ENCODE measurements at places on chromosomes 13 and 19. TPM values are rescaled to one million over a fixed set of nuclear protein-coding genes. Genes with fewer than 3 reads are reported as not detected.
A peak's percentile ranks its signal among the peaks of the same experiment; 100 is the strongest.

C19orf47 gene
- 29.0 TPM for total RNA-seq

DNA sequence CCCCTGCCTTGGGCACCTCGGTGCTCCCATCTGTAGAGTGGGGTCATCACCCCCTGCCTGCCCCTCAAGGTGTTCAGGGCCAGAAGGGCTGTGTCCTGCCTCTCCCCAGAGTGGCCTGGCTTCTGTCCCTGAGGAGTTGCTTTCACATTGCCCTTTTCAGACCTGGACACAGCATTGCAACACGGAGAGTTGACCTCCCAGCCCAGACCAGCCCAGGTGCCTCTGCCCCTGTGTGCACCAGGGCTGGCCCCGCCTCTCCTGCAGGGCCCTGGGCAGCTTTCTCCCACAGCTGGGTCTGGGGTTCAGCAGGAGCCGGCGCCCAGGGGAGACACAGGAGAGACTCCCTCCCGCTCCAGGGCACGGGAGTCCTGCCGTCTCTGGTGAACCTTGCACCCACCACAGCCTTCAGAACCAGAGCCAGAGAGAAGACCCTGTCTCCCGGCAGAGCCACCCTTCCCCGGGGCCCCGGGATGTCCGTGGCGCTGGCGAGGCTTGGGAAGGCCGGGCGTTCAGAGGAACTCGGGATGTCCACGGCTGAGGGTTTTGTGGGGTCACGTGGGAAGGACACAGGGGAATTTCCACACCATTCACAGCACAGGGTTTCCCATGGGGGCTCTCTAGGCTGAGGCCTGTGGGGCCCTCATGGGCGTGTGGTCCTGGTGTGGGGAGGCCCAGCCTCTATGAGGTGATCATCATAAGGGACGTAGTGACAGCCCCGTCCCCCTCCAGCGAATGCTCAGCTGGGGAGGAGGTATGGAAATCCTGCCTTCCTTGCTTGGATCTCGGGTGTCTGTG lies 23.2 kb downstream of the C13orf46 start:
- H3K27me3 ChIP-seq, result no peaks in the 10 kb centered on the region
- no peaks in the 10 kb centered on the region for H3K4me1 ChIP-seq
- no peak overlapping the region for H3K27ac ChIP-seq
- H3K36me3 ChIP-seq, result no peaks in the 10 kb centered on the region
- no peak overlapping the region for H3K4me3 ChIP-seq

DNA sequence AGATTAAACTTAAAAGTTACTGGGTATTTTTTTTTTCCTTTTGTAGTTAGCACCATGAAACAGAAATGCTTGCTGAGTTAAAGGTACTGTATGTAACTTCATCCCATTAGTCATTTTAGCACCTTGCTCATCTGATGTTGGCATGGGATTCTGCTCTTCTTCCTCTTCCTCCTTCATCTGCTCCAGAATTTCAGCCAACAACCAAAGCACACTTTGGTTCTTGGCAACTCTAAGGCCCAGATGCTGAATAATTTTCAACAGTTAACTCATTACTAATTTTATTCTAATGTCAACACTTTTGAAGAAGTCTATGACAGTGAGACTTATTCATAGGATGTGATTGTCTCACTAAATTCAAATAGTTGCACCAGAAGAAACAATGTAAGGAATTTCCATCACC lies 359.2 kb downstream of the KCTD12 start:
- no peaks in the 10 kb centered on the region for H3K36me3 ChIP-seq
- no peak overlapping the region for H3K27ac ChIP-seq
- H3K4me1 ChIP-seq, result no peaks in the 10 kb centered on the region
- no peak overlapping the region for H3K4me3 ChIP-seq
- H3K27me3 ChIP-seq, result no peaks in the 10 kb centered on the region

DNA sequence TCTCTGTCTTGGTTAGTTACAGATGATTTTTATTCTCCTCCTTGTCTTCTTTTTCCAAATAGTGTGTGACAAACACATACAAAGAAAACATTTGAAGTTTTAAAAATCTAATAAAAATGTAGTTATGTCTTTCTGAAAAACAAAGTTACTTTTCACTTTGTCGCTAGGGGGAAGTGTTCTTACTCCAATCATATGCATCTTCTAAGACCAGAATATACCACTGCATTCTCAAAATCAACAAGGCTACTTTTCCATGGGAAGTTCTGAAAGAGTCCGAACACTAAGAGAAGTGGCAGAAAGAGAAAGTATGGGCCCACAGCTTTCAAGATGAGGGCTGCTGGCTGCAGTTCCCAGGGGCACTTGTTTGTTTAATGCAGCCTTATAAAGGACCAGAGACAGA lies 208.9 kb downstream of the DCT start:
- DNase-seq, result no peak
- H3K4me1 ChIP-seq, result no peaks in the 10 kb centered on the region
- no peaks in the 10 kb centered on the region for H3K36me3 ChIP-seq
- H3K27ac ChIP-seq, result no peak overlapping the region
- H3K27me3 ChIP-seq, result no peaks in the 10 kb centered on the region

DNA sequence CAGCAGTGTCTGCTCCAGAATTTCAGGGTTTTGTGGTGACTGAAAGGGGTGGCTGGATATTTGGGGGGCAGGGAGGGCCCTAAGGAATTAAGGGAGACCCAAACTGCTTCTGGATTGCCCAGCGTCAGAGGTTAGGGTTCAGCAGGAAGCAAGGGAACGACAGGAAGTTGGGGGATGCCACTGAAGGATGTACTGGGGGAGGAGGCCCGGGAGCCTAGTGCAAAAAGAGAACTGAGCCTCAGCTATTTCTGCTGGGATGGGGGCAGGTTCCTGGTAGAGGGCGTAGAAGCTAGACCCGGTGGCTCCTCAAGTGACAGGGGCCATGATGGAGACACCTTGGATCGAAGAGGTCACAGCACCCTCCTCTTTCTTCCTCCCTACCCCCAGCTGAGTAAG lies 1.1 kb downstream of the CYP2S1 start:
- H3K27me3 ChIP-seq, result no peaks in the 10 kb centered on the region
- H3K27ac ChIP-seq, result no peak overlapping the region
- H3K36me3 ChIP-seq, result no peaks in the 10 kb centered on the region
- DNase-seq, result no peak

- no peaks in the 10 kb centered on the region for H3K4me1 ChIP-seq
- H3K36me3 ChIP-seq, result no peaks in the 10 kb centered on the region
- no peak overlapping the region for H3K27ac ChIP-seq
- H3K4me3 ChIP-seq, result no peak overlapping the region
These were observed 108.2 kb downstream of the EDNRB start for GRCh38 chr13:77810430-77810829.

DNA sequence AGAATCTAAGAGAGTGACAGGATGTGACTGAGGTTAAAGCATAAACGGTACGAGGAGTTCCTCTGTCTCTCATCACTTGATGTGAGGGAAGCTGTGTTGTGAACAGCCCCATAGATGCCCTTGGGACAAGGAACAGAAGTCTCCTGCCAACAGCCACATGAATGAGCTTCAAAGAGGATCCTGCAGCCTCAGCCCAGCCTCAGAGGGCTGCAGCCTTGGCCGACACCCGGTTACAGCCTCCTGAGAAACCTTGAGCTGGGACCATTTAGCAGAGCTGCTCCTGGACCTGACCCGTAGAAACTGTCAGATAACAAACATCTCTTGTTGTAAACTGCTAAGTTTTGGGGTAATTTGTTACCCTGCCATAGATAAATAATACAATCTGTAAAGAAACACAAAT lies 54.2 kb downstream of the CCNE1 start:
- no peaks in the 10 kb centered on the region for H3K36me3 ChIP-seq
- 0 out of 2 replicates have a peak, but pooled peaks cover 5% of the 10 kb centered on the region for H3K4me1 ChIP-seq
- no peak for DNase-seq
- H3K27ac ChIP-seq, result no peak overlapping the region

GRCh38 chr19:23394511-23394910 lies 760 bp downstream of the ZNF91 start:
- no peaks in the 10 kb centered on the region for H3K36me3 ChIP-seq
- peak overlapping the region; percentile 89 for H3K27ac ChIP-seq
- no peaks in the 10 kb centered on the region for H3K27me3 ChIP-seq

GARIN5B gene
- not detected for total RNA-seq

GRCh38 chr13:93959796-93960533 lies 519.5 kb downstream of the DCT start:
- peaks cover 6% of the 10 kb centered on the region for H3K4me1 ChIP-seq
- H3K27ac ChIP-seq, result no peak overlapping the region
- H3K27me3 ChIP-seq, result no peaks in the 10 kb centered on the region
- H3K4me3 ChIP-seq, result no peak overlapping the region

DNA sequence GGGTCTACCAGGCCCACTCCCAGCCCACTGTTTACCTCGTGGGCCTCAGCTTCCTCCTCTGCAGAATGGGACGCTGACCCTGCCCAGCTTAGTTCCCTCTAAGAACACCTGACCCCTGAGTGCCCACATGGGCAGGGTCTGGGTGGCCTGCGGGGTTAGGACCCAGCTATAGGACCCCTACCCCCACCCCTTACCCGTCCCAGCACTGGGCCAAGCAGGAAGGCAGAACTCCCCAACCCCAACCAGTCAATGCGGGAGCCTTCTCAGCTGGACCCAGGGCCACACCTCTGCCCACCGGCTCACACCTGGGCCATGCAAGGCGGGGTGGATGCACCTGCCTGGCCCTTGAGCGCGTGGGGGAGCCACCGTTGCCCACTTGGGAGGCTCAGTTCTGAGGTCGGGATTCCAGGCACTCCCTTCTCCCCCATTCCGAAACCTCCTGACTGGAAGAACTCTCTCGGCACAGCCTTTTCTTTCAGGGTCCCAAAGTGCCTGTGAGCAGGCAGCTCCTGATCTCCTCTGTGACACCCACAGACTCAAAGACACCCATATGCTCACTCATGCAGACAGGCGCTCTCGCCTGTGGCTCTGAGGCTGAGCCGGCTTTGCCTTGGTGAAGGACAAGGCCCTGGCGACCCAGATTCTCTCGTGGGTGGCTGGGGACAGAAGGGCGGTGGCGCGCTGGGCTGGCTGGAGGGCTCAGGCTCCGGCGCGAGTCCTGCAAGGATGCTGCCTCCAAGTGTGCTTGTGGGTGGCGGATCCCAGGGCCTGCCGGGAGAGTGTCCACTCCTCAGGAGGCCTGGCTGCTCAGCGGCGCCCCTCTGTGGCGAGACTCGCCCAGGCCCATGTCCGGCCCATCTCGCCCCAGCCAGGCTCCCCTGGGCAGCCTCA lies 27.9 kb upstream of the PARP4 start:
- no peak overlapping the region for H3K27ac ChIP-seq
- no peaks in the 10 kb centered on the region for H3K36me3 ChIP-seq
- no peak for DNase-seq
- H3K27me3 ChIP-seq, result peaks cover 4% of the 10 kb centered on the region

TEX101 gene
- total RNA-seq, result not detected

Measured in Panc1 (cell line).